Activated T-cell treated with anti-CD3 and anti-CD28 coated beads for 4 hours (primary cell): ENCODE measurements at places on chromosomes 12 and 14.
A peak's percentile ranks its signal among the peaks of the same experiment; 100 is the strongest.

DNA sequence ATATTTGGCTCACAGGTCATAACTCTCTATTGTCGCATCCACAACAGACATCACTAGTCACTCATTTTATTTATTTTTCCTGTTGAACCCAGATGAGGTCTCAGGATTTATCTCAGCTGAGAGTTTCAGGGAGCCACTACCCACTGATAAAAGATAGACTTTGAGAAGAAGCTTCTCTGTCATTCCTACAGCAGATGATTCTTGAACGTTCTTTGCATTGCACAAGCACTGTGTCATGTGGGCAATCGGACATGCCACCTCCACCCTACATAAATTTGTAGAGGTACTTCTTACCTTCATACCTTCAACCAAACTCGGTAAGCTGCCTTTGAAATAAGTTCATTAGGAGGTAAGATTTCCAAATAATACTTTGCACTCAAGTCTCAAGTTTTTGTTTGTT lies 627.9 kb upstream of the TBX3 start:
- DNase-seq = no peak

GRCh38 chr14:100486025-100486828 lies 101.0 kb downstream of the BEGAIN start:
- DNase-seq = peak; percentile 41

GRCh38 chr12:113063396-113064350 lies 7.1 kb downstream of the DTX1 start:
- DNase-seq = no peak

DNA sequence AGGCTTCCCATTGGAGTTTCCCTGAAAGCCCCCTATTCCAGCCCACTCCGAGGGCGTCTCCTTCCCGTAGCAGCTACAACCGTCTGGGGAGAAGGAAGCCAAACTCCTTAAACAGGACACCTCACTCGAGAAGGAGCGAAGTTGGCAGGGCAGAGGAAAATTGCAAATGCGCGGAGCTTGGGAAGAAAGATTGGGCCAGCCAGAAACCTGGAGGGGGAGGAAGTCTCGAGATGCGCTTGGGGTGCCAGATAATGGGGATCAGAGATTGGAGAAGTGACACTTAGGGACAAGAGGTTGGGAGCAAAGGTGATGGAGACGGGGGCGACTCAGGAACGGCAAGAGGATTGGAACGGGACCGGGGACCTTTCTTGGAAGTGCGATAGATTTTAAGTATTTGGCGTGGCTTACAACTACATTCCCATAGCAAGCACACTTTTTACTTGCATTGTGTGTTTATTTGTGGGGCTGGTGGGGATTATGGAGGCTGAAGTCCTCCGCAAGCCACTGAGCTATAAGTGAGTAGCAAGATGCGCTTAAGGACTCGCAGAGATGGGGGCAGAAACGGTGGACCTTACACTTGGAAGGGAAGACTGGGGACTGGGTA lies 926 bp downstream of the HRK start:
- DNase-seq = no peak
